ENCODE measurements at places on chromosomes 13 and 19. TPM values are rescaled to one million over a fixed set of nuclear protein-coding genes. Genes with fewer than 3 reads are reported as not detected.

DNA sequence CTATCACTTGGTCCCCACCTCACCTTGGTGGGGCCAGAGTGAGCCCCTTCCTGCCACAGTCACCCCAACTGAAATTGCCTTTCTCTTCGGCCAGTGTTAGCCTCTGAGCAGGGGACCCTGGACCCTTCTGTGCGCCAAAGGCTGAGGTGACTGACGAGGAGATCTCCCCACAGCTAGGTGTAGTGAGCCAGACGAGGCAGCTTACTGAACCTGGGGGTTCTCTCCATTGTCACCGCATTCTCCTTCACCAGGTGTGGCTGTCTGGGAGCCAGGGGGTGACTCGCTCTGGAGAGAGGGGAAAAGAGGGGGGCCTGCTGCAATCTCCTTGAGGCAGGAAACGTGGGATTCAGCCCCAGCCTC lies 1.3 kb downstream of the RPS28 start:
- peak overlapping the region; percentile 89 for H3K27ac ChIP-seq
- no peaks in the 10 kb centered on the region for H3K27me3 ChIP-seq
- H3K4me1 ChIP-seq, result peaks cover 12% of the 10 kb centered on the region
- no peak for DNase-seq

DNA sequence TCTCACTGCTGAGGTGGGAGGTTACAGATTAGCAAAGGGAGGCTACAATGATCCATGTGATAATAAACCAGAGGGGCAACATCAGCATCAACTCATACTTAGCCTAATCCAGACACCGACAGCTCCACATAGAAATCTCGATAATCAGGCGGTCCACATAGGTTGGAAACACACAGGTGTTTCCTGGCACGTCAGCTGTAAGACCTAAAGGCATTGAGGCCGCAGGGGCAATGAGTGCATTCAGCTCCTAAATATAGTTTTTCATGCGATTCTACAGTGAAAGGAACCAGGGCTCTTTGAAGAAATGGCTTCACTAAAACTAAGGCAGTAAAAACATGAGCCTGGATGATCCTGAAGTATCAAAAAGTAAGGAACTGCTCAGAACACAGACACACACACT lies 19.3 kb downstream of the PLPP2 start:
- no peaks in the 10 kb centered on the region for H3K4me1 ChIP-seq
- no peaks in the 10 kb centered on the region for H3K36me3 ChIP-seq
- no peak for DNase-seq
- no peaks in the 10 kb centered on the region for H3K27me3 ChIP-seq
- H3K27ac ChIP-seq, result no peak overlapping the region

DNA sequence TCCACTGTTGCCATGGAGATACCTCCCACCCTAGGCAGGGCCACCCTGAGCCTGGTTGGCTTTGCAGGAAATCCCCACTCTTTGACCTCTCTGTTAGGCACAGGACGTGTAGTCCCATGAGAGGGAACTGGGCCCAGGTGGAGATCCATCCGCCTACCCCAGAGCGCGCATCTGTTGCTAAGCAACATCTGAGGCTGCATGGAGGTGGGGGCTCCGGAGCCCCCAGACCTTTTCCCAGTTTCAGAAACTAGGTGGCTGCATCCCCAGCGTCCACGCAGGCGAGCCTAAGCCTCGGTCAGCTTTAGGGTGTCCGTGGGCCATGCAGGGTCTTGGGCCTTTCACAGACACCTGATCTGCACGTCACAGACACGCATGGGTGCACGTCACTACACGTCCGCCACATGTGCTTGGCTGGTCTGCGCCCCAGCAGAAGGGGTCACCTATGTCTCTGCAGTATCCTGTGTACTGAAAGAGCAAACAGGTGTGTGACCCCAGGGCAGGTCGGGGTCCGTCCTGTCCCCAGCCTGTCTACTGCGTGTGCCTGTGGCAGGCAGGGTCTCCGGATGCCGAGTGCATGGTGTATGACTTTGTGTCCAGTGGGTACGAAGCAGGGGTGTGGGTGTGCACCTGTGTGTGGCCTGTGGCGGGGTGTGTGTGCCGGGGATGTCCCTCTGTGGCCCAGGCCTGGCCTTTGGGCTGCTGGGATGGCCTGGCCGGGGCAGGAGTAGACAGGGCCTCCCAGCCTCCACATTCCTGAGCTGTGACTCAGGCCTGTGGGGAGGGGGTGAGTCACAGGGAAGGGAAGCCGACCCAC lies 4.1 kb upstream of the CIRBP start:
- no peaks in the 10 kb centered on the region for H3K4me1 ChIP-seq
- H3K36me3 ChIP-seq, result no peaks in the 10 kb centered on the region
- no peaks in the 10 kb centered on the region for H3K27me3 ChIP-seq

GRCh38 chr19:13842291-13843103 lies 34.4 kb upstream of the NANOS3 start:
- H3K27me3 ChIP-seq, result no peaks in the 10 kb centered on the region
- peak; percentile 81 for DNase-seq
- no peaks in the 10 kb centered on the region for H3K36me3 ChIP-seq

DNA sequence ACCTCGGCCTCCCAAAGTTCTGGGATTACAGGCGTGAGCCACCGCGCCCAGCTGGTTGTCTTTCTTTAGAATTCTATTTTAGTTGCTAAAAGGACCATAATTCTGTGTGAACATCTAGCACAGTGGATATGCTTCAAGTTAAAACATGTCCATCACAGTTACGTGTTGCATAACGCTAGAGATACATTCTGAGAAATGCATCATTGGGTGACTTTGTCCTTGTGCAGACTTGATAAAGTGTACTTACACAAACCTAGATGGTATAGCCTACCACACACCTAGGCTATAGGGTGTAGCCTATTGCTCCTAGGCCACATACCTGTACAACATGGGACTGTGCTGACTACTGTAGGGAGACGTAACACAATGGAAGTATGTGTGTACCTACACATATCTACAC lies 35.4 kb downstream of the DOCK9 start:
- H3K27me3 ChIP-seq, result no peaks in the 10 kb centered on the region
- DNase-seq, result no peak
- H3K4me1 ChIP-seq, result no peaks in the 10 kb centered on the region
- H3K4me3 ChIP-seq, result no peak overlapping the region
- no peak overlapping the region for H3K27ac ChIP-seq

DNA sequence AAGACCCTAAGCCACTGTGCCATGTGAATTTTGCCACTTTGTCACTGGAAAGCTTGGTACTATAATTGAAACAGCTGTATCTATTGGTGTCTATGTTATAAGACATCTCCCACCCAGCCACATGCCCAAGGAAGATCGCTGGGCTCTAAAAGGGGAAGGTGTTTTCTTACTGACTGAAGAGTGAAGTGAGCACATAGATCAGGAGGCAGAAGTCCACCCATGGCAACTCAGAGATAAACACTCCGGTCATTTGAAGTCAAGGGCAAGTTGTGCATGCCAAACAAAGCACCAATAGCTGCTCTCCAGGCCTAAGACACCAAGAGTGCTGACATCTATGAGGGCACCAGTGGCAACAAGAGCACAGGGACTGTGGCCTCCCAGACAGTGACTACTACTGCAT lies 153.8 kb downstream of the KCTD12 start:
- H3K27ac ChIP-seq, result no peak overlapping the region
- H3K27me3 ChIP-seq, result no peaks in the 10 kb centered on the region
- no peaks in the 10 kb centered on the region for H3K36me3 ChIP-seq
- H3K4me1 ChIP-seq, result no peaks in the 10 kb centered on the region

DNA sequence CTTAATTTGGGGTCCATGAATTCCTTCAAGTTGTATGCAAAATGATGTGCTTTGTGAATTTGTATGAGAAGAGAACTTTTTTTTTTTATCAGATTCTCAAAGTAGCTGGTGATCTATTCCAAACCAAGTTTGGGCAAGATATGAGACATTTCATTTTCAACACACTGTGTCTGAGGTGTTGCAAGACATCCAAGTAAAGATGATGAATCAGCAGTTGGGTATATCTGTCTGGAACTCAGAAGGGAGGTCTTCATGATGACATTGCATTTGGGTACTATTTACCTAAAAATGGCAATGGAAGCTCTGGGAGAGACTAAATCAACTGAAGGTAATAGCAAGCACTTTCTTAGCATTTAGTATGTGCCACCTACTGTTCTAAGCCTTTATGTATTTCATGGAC lies 2.8 kb downstream of the FAM124A start:
- H3K4me3 ChIP-seq, result no peak overlapping the region
- H3K27me3 ChIP-seq, result no peaks in the 10 kb centered on the region
- H3K36me3 ChIP-seq, result no peaks in the 10 kb centered on the region
- no peak overlapping the region for H3K27ac ChIP-seq
- DNase-seq, result no peak
- H3K4me1 ChIP-seq, result no peaks in the 10 kb centered on the region

DNA sequence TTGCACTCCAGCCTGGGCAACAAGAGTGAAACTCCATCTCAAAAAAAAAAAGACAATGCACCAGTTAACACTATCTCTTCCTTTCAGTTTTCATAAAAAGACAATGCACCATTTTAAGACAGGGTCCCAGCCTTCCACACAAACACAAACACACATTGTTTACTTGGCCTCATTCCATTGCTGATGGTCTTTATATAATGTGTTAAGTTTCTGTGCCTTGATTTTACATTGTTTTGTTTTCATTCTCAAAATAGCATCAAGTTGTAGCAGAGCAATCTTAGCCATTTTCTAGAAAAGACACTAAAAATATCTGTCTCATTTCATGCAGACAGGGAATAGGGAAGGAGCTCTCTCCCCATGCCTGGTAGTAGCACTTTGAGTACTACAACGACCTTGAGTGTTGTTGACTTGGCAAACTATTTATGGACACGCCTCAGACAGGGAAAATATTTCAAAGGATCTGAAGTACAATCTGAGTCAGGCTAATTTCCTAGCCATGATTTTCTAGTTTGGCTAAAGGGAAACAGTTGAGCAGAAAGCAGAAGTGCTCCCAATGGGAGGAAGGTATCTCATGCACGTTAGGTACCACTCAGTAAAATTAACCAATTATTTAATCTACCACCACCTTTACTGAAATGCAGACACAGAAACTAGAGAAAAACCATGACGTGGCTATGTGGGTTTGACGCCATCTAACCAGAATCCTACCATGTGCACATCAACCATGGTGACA lies 120.6 kb downstream of the ABCC4 start:
- H3K36me3 ChIP-seq, result no peaks in the 10 kb centered on the region
- H3K4me1 ChIP-seq, result no peaks in the 10 kb centered on the region
- H3K4me3 ChIP-seq, result no peak overlapping the region
- DNase-seq, result no peak

GRCh38 chr19:43777163-43777695 lies 3.5 kb downstream of the KCNN4 start:
- H3K27me3 ChIP-seq, result no peaks in the 10 kb centered on the region
- no peak overlapping the region for H3K4me3 ChIP-seq
- no peaks in the 10 kb centered on the region for H3K36me3 ChIP-seq
- H3K27ac ChIP-seq, result no peak overlapping the region
- DNase-seq, result no peak

GRCh38 chr19:35596366-35596999 lies 10.5 kb downstream of the PMIS2 start:
- no peak for DNase-seq
- H3K36me3 ChIP-seq, result no peaks in the 10 kb centered on the region
- H3K27ac ChIP-seq, result no peak overlapping the region
- H3K4me3 ChIP-seq, result no peak overlapping the region
- H3K4me1 ChIP-seq, result no peaks in the 10 kb centered on the region

GRCh38 chr13:93947651-93948050 lies 531.8 kb downstream of the DCT start:
- H3K36me3 ChIP-seq, result no peaks in the 10 kb centered on the region
- H3K27ac ChIP-seq, result no peak overlapping the region
- no peaks in the 10 kb centered on the region for H3K4me1 ChIP-seq
- no peak for DNase-seq
- no peaks in the 10 kb centered on the region for H3K27me3 ChIP-seq

DNA sequence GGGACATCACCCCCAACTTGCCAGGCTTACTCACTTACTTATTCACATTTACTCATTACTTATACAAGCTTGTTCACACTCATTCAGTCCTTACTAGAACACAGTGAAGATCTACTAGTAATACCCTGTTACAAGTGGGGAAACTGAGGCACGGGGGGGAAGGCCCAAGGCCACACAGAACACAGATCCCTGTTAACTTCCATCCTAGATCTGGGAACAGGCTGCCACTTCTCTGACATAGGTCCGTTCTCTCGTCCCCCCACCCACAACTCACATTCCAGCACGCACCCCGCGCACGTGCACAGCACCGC lies 1.5 kb upstream of the NRTN start:
- peak overlapping the region; percentile 32 for H3K4me3 ChIP-seq
- peaks cover 28% of the 10 kb centered on the region for H3K4me1 ChIP-seq
- no peak overlapping the region for H3K27ac ChIP-seq
- H3K36me3 ChIP-seq, result no peaks in the 10 kb centered on the region
- no peak for DNase-seq

- no peaks in the 10 kb centered on the region for H3K4me1 ChIP-seq
- H3K27ac ChIP-seq, result no peak overlapping the region
- no peaks in the 10 kb centered on the region for H3K36me3 ChIP-seq
Measured at GRCh38 chr13:85461621-85462020, 337.6 kb downstream of the SLITRK6 start.

- no peaks in the 10 kb centered on the region for H3K27me3 ChIP-seq
- peaks cover 20% of the 10 kb centered on the region for H3K4me1 ChIP-seq
- peak; percentile 78 for DNase-seq
- H3K4me3 ChIP-seq, result no peak overlapping the region
- H3K27ac ChIP-seq, result no peak overlapping the region
- no peaks in the 10 kb centered on the region for H3K36me3 ChIP-seq
Measured at GRCh38 chr19:3125900-3126524, 9.8 kb upstream of the GNA15 start.

GRCh38 chr19:23971598-23971997 lies 56.9 kb downstream of the ZNF726 start:
- H3K4me3 ChIP-seq, result no peak overlapping the region
- no peaks in the 10 kb centered on the region for H3K27me3 ChIP-seq
- H3K4me1 ChIP-seq, result peaks cover 5% of the 10 kb centered on the region
- H3K27ac ChIP-seq, result no peak overlapping the region
- H3K36me3 ChIP-seq, result no peaks in the 10 kb centered on the region

- H3K4me3 ChIP-seq, result no peak overlapping the region
- H3K4me1 ChIP-seq, result no peaks in the 10 kb centered on the region
- DNase-seq, result no peak
- H3K27ac ChIP-seq, result no peak overlapping the region
Measured at GRCh38 chr19:7109678-7110289, 40.3 kb downstream of the ZNF557 start.

GRCh38 chr19:11673608-11674041 lies 65.1 kb downstream of the ZNF823 start:
- H3K27me3 ChIP-seq, result no peaks in the 10 kb centered on the region
- no peaks in the 10 kb centered on the region for H3K4me1 ChIP-seq
- DNase-seq, result no peak
- H3K4me3 ChIP-seq, result peak overlapping the region; percentile 34
- H3K27ac ChIP-seq, result no peak overlapping the region
- H3K36me3 ChIP-seq, result no peaks in the 10 kb centered on the region

GRCh38 chr19:39582442-39582841 lies 19.9 kb upstream of the LGALS13 start:
- no peaks in the 10 kb centered on the region for H3K27me3 ChIP-seq
- H3K27ac ChIP-seq, result no peak overlapping the region
- no peaks in the 10 kb centered on the region for H3K4me1 ChIP-seq
- no peak overlapping the region for H3K4me3 ChIP-seq

GRCh38 chr19:1945899-1946298 lies 4.9 kb downstream of the CSNK1G2 start:
- H3K4me1 ChIP-seq, result no peaks in the 10 kb centered on the region
- no peak overlapping the region for H3K27ac ChIP-seq
- no peak for DNase-seq
- no peaks in the 10 kb centered on the region for H3K36me3 ChIP-seq

- no peaks in the 10 kb centered on the region for H3K4me1 ChIP-seq
- no peak overlapping the region for H3K4me3 ChIP-seq
- H3K27ac ChIP-seq, result no peak overlapping the region
- H3K27me3 ChIP-seq, result no peaks in the 10 kb centered on the region
- DNase-seq, result no peak
Measured at GRCh38 chr13:109655206-109655600, 131.2 kb downstream of the IRS2 start.

The SHD gene
- 1.7 TPM for total RNA-seq

The LIPE gene
- total RNA-seq, result 1.4 TPM

The SNRPD2 gene
- total RNA-seq, result 87.5 TPM

The FCHO1 gene
- total RNA-seq, result 3.6 TPM

The SMIM24 gene
- 38.1 TPM for total RNA-seq

The IGFL4 gene
- not detected for total RNA-seq

The CPB2 gene
- total RNA-seq, result 364 TPM

All from right lobe of liver (tissue), 6 donors.